ENCODE measurements at places on chromosomes 3 and 15. TPM values are rescaled to one million over a fixed set of nuclear protein-coding genes. Genes with fewer than 3 reads are reported as not detected.

- no peak for DNase-seq
Observed at GRCh38 chr3:127733781-127734180, 61.0 kb downstream of the ABTB1 start.

GRCh38 chr15:100980410-100981046, 61.4 kb downstream of the LRRK1 start:
- no peak for DNase-seq

GRCh38 chr15:70892912-70893560, 410 bp downstream of the LRRC49 start:
- DNase-seq, result peak; percentile 29

Gene SCN11A
- total RNA-seq, result 0.23 TPM

DNA sequence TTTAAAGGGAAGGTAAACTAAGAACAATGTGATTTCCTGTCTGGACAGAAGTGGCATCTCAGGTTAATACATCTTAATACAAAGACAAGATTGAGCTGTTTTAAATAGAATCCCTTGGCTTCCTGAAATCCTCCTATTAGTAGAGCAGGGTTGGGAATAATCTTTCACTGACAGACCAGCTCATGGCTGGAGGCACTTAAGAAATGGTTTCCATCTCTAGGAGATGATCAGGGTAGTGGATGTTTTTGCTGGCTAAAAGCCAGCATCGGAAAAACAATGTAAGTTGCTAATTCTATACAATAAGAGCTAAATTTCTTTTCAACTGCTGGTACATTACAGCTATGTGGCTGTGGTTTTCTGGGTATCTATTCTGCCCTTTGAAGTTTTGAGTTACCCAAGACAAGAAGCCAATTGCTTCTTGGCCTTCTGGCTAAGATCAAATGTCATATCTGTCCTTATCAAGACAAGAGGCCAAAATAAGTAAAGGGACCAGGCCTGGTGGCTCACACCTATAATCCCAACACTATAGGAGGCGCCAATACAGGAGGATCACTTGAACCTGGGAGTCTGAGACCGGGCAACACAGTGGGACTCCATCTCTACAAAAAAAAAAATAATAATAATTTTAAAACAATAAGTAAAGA, 49.6 kb downstream of the SHQ1 start:
- no peak for DNase-seq

Gene RASA2
- total RNA-seq, result 12.6 TPM

- no peak for DNase-seq
Observed at GRCh38 chr3:41866298-41866697, 95.6 kb downstream of the ULK4 start.

Gene ZNF860
- 1.2 TPM for total RNA-seq

DNA sequence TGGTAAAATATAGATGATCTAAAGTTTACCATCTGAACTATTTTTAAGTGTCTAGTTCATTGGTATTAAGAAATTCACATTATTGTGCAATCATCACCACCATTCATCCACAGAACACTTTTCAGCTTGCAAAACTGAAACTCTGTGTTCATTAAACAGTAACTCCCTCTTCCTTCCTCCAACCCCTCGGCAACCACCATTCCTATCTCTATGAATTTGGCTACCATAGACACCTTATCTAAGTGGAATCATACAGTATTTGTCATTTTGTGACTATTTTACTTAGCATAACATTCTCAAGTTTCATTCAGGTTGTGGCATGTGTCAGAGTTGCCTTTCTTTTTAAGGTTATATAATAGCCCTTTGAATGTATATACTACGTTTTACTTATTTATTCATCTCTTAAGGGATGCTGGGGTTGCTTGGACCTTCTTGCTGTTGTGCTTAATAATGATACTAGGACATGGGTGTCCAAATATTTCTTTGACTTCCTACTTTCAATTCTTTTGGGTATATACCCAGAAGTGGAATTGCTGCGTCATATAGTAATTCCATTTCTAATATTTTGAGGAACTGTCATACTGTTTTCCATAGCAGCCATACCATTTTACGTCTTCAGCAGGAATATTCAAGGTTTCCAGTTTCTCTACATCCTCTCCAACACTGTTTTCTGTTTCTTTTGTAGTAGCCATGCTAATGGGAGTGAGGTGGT, 20.9 kb downstream of the KAT2B start:
- DNase-seq, result no peak

Gene CACNA1D
- not detected for total RNA-seq

Gene IL17RC
- total RNA-seq, result 22.1 TPM

- DNase-seq, result no peak
Observed at GRCh38 chr15:93523481-93523880, 434.5 kb upstream of the RGMA start.

DNA sequence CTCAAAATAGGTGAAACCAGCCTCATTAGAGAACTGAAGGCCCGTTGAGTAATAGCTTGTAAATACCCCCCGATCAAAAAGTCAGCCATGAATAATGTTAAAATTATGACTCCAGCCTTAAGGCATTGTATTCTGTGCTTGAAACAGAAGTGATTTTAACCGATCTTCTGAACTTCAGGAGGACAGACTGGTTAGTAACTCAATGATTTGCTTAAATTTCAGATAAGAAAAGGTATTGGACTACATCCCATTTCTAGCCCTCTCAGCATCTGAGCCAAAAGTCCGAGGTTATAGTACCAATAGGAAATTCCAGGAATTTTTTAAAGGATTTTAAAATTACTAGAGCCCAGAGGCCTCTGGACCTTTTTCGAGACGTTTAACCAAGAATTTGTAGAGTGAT, 67.7 kb upstream of the FGF12 start:
- no peak for DNase-seq

Gene FETUB
- not detected for total RNA-seq

DNA sequence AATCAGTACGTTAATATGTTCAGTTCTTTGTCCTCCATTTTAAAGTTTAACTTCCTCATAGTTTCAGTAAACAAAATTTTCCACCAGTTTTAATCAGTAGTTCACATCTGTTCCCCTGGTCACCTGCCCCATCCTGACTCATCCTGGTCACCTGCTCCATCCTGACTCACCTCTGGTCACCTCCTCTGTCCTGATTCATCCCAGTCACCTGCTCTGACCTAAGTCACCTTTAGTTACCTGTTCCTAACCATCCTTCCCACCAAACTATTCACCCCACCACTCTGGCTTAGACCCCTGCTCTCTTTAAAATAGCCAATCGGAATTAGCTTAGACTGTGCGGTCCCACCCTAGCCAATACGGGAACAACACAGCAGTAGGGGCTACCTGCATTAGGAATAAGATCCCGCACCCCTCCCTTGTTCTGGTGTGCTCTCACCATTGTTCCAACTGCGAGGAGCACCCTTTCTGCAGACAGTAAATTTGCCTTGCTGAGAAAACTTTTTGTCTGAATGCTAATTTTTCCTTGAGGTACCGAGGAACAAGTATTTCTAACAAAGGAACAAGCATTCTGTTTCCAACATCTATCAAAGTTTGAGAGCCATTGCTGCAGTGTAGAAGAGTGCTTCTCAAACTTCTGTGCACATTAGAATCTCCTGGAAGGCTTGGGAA, 169.3 kb downstream of the ADAMTS17 start:
- no peak for DNase-seq

- no peak for DNase-seq
Observed at GRCh38 chr3:99871231-99872045, 53.8 kb downstream of the CMSS1 start.

DNA sequence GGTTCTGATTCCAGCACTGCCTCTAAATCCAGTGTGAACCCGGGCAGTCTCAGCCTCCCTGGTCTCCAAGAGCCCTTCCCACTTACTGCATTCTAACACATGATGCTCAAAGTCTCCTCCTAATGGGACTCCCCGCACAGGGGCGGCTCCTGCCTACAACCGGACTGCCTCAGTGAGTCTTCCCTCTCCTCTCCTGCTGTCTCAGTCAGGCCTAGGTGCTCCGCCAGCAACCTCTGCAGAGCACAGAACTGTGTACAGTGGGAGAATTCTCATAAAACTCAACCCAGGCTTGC, 28.9 kb downstream of the TBC1D2B start:
- no peak for DNase-seq

GRCh38 chr15:69794645-69795469, 302.9 kb downstream of the TLE3 start:
- DNase-seq, result no peak

Gene MYO1E
- 108 TPM for total RNA-seq

- no peak for DNase-seq
Observed at GRCh38 chr3:151387842-151388241, 3.3 kb upstream of the P2RY12 start.

- no peak for DNase-seq
Observed at GRCh38 chr3:188947401-188948280, 224.1 kb upstream of the TPRG1 start.

DNA sequence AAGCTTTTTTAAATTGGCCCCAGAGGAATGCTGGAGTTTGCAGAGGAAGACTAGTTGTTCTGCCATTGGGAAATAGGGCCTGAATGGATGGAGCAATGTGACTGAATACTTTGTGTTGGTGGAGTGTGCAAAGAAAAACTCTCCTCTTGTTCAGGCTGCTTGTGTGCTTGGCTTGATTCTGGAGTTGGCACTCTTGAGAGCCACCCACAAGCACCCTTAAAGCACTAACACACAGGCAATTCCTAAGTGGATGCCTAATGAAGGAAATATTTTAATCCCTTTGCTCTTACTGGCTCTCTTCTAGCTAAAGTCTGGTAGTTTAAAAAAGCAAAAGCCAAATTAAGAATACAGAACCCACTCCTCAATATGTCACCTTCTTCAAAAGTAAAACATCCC, 304.4 kb upstream of the C2CD4B start:
- no peak for DNase-seq

- DNase-seq, result no peak
Observed at GRCh38 chr3:54625805-54626787, 301.8 kb downstream of the LRTM1 start.

DNA sequence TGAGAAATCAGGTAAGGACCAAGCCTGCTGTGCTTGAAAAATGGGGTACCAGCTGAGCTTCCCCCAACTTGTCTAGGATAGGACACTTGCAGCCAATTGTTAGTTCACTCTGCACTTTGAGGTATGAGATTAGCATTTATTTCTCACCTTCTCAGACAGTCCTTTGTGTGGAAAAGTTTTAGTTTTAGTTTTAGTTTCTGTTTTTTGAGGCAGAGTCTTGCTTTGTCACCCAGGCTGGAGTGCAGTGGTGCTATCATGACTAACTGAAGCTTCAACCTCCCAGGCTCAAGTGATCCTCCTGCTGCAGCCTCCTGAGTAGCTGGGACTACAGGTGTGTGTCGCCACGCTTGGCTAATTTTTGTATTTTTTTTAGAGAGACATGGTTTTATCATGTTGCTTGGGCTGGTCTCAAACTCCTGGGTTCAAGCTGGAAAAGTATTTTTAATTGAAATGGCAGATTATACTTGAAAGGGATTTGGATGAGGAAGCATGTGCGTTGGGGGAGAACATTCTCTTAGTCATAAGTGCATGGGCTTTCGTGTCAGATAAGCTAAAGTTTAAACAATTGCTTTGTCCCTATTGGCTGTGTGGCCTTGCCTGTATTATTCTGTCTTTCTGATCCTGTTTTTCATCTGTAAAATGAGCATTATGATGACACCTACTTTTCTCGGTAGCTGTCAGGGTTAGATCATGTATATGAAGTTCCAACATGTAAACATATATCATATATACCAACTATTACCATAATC, 25.2 kb upstream of the CCK start:
- no peak for DNase-seq

- DNase-seq, result no peak
Observed at GRCh38 chr3:152348436-152349177, 79.9 kb downstream of the MBNL1 start.

DNA sequence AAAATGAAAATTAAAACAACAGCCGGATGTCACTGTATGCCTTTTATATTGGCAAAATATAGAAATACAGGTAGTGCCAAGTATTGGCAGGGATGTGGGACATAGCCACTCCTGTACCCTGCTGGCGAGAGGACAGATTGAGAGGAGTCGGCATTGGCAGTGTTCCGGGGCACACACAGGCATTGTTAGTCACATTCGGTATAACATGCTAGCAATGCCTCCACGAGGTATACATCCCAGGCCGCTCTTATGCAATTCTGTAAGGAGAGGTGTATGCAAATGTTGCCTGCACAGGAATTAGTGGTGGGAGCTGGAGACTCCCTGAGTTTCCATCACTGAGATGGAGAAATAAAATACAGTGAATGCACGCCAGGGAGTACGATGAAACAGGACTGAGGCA, 99.4 kb upstream of the DLG1 start:
- DNase-seq, result no peak

GRCh38 chr3:53795789-53796560, 50.2 kb downstream of the CHDH start:
- no peak for DNase-seq

Gene AP3B2
- not detected for total RNA-seq

Gene ALDH1A2
- total RNA-seq, result 0.58 TPM

GRCh38 chr3:114809668-114810413, 337.2 kb downstream of the ZBTB20 start:
- DNase-seq, result no peak

- no peak for DNase-seq
Observed at GRCh38 chr3:100040451-100041225, 73.7 kb downstream of the FILIP1L start.

Gene SNURF
- total RNA-seq, result 2.6 TPM

GRCh38 chr3:167493244-167493643, 19.4 kb upstream of the SERPINI2 start:
- DNase-seq, result no peak

DNA sequence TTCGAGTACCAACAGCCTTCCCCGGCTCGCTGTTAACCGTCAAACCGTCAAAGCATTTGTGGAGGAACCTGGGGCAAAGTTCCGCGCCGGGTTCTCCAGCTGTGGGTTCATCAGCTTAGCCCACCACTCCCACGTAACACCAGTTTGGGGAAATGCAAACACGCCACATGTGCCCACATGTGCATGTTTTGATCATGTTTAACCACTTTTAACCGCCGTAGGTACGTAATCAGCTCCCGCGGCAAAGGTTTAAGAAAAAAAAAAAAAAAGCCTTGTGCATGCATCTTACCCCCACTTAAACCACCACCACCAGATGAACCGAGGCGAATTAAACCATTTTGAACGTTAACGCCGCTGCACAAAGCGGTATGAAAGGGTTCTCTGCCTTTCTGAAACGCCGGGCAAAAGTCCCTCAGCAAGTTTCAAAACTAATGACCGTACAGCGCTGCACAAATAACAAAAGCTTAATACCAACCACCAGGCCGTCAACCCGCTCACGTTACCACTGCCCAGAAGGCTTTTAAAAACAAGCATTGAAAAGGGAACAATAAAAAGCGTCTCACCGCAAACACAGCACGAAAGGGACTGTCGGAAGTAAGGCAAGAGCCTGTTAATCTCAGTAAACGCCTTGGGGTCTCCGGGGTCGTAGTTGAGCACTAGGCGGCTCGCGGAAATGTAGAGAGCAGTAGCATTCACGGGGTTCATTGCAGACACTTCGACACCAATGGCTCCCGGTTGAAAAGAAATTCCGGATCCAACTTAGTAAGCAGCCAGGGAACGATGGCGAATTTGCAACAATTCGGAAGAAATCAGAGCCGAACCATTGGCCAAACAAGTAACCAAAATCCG, 1.5 kb downstream of the MSL2 start:
- no peak for DNase-seq

DNA sequence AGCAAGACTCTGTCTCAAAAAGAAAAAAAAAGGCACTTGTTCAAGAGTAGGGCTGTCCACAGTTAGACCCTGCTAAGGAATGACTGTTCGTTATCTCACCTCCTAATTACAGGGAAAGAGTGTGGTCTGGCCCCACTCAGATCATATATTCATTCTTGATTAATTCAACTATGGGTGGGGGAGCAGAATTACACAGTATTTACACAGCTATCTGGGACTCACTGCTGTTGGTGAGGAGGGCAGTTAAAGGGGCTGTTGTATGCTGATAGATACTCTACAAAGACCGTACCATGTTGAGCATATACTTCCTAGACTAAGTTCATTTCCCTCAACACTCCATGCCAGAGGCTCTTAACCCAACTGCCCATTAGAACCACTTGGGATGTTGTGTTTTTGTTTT, 3.8 kb upstream of the ZNF620 start:
- no peak for DNase-seq
